Stimulated activated CD8-positive, alpha-beta memory T cell treated with anti-CD3 and anti-CD28 coated beads, Interleukin-7, amount 100 ng/mL, for 4 hours (primary cell): ENCODE measurements at places on chromosomes 12 and 14.

DNA sequence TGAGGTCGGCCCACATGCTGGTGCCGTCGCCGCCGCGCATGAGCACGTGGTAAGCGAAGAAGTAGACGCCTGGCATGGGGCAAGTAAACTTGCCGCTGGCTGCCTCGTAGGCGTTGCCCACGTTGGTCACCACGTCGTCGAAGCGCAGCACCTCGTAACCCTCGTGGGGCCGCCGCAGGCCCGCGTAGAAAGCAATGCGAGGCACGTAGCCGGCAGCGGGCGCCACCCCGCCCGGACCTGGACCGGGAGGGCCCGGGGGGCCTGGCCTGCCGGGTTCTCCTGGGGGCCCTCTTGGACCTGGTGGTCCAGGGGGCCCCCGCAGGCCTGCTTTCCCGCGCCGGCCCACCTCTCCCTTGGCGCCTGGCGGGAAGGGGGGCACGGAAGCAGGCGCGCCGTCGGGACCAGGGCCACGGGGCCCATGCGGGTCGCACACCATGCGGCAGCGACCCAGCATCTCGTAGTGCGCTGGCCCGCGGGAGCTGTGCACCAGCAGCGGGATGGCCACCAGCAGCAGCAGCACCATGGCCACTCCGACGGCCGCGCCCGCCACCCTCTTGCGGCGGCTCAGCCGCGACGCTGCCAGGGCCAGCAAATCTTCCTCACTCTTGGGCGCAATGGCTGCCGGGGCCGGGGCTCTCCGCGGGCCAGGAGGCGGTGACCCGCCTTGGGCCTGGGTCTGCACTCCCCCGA is 888 bp downstream of the C1QL4 start:
- DNase-seq, result no peak

- DNase-seq, result no peak
Measured at GRCh38 chr14:77782202-77782601, 17.7 kb upstream of the ADCK1 start.

DNA sequence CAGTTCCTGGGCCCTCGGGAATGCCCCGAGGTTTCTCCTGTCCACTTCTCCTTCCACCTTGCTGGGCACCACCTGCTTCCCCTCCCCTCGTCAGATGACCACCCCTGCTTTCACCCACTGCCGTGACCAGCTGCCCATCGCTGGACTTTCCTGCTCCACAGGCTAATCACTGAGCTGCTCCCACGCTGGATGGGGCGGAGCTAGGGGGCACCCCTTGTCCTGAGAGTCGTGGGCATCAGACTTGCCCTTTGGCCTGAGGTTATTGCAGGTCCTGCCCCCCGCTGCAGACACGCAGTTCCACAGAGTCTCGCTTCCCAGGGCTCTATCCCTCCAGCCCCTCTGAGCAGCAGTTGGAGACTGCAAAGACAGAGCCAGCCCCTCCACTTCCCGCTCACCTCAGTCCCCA is 427 bp downstream of the SLC6A12 start:
- DNase-seq, result no peak

- no peak for DNase-seq
Measured at GRCh38 chr14:44712024-44712815, 205.1 kb upstream of the FSCB start.

- no peak for DNase-seq
Measured at GRCh38 chr12:122977655-122978392, 2.7 kb upstream of the ARL6IP4 start.

- no peak for DNase-seq
Measured at GRCh38 chr12:66733839-66734238, 55.0 kb upstream of the GRIP1 start.

DNA sequence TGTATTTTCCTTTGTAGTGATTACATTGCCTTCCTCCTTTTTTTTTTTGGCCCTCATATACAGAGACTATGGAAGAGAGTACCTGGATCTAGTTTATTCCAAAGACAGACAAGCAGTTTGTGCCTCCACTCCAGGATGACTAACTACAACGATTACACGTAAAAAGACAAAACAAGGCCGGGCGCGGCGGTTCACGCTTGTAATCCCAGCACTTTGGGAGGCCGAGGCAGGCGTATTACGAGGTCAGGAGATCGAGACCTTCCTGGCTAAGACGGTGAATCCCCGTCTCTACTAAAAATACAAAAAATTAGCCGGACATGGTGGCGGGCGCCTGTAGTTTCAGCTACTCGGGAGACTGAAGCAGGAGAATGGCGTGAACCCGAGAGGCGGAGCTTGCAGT is 2.2 kb downstream of the CERS5 start:
- no peak for DNase-seq
